ENCODE measurements at places on chromosomes 12 and 14. TPM values are rescaled to one million over a fixed set of nuclear protein-coding genes. Genes with fewer than 3 reads are reported as not detected.

The FOXG1 gene
- not detected for total RNA-seq

The IAPP gene
- total RNA-seq, result not detected

The OR4K13 gene
- total RNA-seq, result not detected

The REC8 gene
- 6.8 TPM for total RNA-seq

GRCh38 chr12:2187195-2187945 is 134.6 kb downstream of the CACNA1C start:
- no peak overlapping the region for H3K4me3 ChIP-seq
- peaks cover 10% of the 10 kb centered on the region for H3K4me1 ChIP-seq
- 0 out of 2 replicates have a peak, but pooled peaks cover 3% of the 10 kb centered on the region for H3K36me3 ChIP-seq
- no peak overlapping the region for H3K27ac ChIP-seq
- DNase-seq, result no peak

DNA sequence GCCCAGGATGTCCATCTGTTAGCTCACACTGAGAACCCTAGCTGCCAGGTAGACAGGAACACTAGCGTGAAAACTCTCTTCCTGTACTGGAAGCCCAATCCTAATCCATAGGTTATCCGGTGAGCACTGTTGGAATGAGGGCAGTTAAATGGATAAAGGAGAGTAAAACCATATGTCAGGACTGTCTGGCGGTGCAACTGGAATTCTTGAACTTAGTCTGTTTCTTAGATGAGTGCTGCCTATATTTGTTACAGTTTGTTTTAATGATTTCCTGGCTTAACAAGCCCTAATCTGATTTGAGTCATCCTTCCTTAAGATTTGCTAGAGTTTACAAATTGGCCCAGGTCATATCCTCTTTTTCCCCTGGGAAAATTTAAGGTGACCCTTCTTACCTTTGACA is 104.7 kb downstream of the ANO4 start:
- no peak for DNase-seq
- H3K4me3 ChIP-seq, result no peak overlapping the region
- no peaks in the 10 kb centered on the region for H3K4me1 ChIP-seq
- no peak overlapping the region for H3K27ac ChIP-seq
- no peaks in the 10 kb centered on the region for H3K36me3 ChIP-seq
- H3K27me3 ChIP-seq, result no peaks in the 10 kb centered on the region

DNA sequence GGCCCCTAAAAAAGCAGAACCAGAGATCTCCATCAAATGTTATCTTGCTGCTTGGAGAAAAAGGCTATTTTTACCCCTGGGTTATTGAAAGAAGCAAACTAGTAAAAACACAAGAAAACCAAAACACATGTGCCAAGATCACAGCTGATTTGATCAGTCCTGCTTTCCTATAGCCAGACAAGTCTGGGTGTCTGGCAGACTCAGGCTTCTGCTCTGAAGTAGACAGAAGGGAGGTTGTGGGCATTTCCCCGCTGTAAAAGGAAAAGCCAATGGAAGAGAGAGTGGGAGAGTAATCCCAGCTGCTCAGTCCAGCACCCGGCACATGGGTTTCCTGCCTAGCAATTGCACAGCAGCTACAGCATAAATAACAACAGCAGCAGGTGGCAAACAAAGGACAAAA is 177.9 kb downstream of the PHLDA1 start:
- H3K4me3 ChIP-seq, result no peak overlapping the region
- no peaks in the 10 kb centered on the region for H3K36me3 ChIP-seq
- DNase-seq, result no peak
- no peak overlapping the region for H3K27ac ChIP-seq
- H3K4me1 ChIP-seq, result peaks cover 22% of the 10 kb centered on the region
- no peaks in the 10 kb centered on the region for H3K27me3 ChIP-seq

DNA sequence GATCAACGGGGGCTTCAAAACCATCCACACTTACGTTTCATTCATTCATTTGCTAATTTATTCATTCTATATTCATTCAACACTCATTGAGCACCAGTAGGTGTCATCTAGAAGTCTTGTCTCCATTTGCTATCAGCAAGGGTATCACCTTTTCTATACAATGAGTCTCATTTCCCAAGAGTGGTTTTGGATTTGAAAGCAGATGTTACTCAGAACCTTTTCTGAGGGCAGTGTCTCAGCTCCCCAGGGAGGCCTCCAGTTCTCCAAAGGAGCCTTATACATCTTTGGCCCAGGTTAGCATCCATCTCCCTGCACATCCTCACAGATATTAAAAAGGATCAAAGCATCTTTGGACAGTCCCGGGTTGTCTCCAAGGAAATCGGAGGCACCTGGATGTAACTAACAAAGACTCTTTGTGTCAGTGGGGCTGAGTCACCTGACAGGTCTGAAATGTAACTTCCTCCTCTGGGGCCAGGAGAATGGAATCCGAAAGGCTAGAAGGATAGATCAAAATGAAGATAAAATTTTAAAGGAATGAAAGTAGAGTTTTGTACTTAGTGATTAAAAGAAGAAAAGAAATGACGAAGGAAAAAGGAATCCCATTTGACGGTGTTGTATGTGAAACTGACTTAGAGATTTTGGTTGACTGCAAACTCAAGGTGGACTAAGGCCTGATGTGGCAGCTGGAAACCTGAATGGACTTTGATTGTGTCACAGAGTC is 103.0 kb downstream of the VCPKMT start:
- no peak overlapping the region for H3K4me3 ChIP-seq
- no peak overlapping the region for H3K27ac ChIP-seq
- no peaks in the 10 kb centered on the region for H3K36me3 ChIP-seq

GRCh38 chr12:83506841-83507240 is 820.1 kb downstream of the TMTC2 start:
- H3K27me3 ChIP-seq, result peaks cover 14% of the 10 kb centered on the region
- H3K4me1 ChIP-seq, result no peaks in the 10 kb centered on the region
- no peak overlapping the region for H3K27ac ChIP-seq
- no peak overlapping the region for H3K4me3 ChIP-seq
- H3K36me3 ChIP-seq, result no peaks in the 10 kb centered on the region
- DNase-seq, result peak; percentile 86

DNA sequence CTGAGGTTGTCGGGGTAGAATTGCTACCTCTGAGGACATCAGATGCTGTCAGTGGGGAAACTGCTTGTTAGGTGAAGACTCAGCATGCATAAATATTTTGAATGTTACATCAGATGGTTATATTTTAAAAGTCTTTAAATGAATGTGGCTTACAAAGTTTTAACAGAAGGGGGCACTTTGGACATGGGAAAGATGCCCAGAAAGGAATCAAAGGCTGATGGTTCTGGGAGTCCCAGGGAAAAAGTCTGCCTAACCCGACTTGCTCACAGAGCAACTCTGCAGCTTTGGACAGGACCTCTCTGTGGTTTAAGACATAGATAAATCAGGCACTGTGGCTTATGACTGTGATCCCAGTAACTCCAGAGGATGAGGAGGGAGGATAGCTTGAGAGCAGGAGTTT is 474.9 kb downstream of the ATP23 start:
- H3K4me3 ChIP-seq, result no peak overlapping the region
- DNase-seq, result peak; percentile 49
- peak overlapping the region; percentile 24 for H3K27ac ChIP-seq
- H3K36me3 ChIP-seq, result no peaks in the 10 kb centered on the region

DNA sequence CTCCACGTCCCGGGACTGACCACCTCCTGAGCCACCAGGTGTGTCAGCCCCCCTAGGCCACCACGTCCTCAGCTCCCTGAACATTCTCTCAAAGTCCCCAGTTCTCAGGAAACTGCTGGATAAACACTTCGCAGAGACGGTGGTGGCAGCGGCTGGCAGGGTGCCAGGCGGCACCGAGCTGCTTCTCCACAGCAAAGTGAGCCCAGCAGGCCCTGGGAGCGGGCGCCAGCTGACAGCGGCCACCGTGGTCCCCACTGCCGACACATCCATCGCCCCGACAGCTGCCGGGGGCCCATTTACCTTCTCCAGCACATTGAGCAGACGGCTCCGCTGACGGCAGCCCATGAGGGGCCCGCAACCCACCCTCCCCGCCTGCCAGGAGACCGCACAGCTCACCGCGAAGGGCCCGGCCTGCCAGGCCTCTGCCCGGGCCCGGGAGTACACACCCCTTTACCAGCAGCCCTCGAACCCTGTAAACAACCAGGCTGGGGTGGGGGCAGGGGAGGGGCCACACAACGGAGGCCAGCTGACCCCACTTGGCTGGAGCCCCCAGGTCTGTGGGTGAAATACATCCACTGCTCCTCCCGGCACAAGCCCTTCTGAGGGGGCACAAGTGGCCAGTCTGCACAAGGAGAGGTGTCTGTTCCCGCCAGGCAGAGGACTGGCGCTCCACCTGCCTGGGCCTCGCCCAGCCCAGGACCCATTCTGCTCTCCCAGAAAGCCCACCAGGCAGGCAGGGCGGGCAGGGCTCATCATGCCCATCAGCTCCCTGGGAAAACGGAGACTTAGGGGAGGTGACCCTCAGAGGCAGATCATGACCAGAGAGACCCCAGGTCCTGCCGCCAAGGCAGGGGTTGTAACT is 10.5 kb downstream of the AKT1 start:
- no peak overlapping the region for H3K27ac ChIP-seq
- peaks cover 68% of the 10 kb centered on the region for H3K36me3 ChIP-seq
- H3K4me3 ChIP-seq, result no peak overlapping the region
- H3K4me1 ChIP-seq, result no peaks in the 10 kb centered on the region

- H3K27me3 ChIP-seq, result no peaks in the 10 kb centered on the region
- no peaks in the 10 kb centered on the region for H3K4me1 ChIP-seq
- H3K4me3 ChIP-seq, result no peak overlapping the region
Measured at GRCh38 chr12:76531056-76531455, 28.5 kb downstream of the OSBPL8 start.

DNA sequence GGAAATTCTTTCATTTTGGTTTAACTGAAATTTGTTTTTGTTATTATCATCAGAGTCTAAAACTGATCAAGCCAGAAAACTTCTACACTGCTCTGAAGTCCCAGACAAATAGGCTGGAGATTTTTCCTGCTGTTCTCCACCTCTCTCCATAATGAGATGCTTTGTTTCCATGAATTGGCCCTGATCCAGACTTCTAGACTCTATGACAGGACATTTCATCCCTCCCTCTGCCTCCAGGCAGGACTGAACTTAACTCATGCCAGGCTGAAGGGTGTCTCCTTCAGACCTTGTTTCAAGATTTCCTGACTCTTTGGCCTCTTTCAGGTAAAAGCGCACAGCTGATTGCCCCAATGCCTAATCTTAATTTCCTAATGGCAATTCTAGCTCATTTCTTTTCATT is 69.1 kb upstream of the HOXC13 start:
- no peak overlapping the region for H3K27ac ChIP-seq
- H3K36me3 ChIP-seq, result no peaks in the 10 kb centered on the region
- no peaks in the 10 kb centered on the region for H3K27me3 ChIP-seq

DNA sequence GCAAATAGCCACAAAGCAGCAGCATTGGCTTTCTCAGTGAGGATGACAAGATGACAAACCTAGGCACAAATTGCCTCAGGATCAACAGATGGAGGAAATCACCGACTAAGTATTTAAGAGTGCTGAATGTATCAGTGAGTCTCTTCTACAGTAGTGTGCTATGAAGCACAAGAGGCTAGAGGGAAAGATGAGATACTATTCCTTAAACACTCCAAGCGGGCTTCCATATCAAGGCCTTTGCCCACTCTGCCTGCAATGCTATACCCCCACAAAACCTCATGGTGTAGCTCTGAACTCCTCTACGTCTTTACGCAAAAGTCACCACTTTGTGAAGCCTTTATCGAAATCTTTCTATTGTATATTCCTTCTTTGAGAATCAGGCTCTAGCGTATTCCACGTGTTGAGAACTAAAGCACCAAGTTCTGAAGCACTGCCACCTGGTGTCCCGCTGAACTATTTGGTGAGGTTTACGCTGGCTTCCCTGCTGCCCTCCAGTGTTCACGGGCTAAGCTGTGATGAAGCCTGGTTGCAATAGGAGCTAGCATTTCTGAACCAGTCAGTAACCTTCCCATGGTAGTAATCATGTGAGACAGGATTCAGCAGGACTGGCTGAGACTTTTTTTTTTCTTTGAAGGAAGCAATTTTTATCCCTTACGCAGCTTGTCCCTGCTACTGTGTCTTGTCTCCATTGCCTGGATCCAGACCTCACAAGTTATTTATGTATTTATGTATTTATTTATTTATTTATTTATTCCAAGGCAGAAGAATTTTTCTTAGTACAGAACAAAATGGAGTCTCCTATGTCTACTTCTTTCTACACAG is 426.5 kb upstream of the OR4E1 start:
- H3K4me1 ChIP-seq, result no peaks in the 10 kb centered on the region
- H3K27me3 ChIP-seq, result no peaks in the 10 kb centered on the region
- DNase-seq, result peak; percentile 45
- H3K36me3 ChIP-seq, result no peaks in the 10 kb centered on the region
- no peak overlapping the region for H3K4me3 ChIP-seq

- DNase-seq, result no peak
- no peak overlapping the region for H3K27ac ChIP-seq
- no peak overlapping the region for H3K4me3 ChIP-seq
- H3K4me1 ChIP-seq, result peaks cover 39% of the 10 kb centered on the region
Measured at GRCh38 chr14:103104654-103105452, 10.3 kb downstream of the EXOC3L4 start.

GRCh38 chr12:131583090-131583712 is 127.7 kb upstream of the SFSWAP start:
- no peaks in the 10 kb centered on the region for H3K4me1 ChIP-seq
- H3K36me3 ChIP-seq, result no peaks in the 10 kb centered on the region
- DNase-seq, result no peak
- peaks cover 6% of the 10 kb centered on the region for H3K27me3 ChIP-seq
- no peak overlapping the region for H3K4me3 ChIP-seq

- H3K4me1 ChIP-seq, result peaks cover 41% of the 10 kb centered on the region
- no peak for DNase-seq
- no peaks in the 10 kb centered on the region for H3K27me3 ChIP-seq
- no peak overlapping the region for H3K27ac ChIP-seq
- H3K36me3 ChIP-seq, result peaks cover 12% of the 10 kb centered on the region
Measured at GRCh38 chr14:71713016-71713415, 219.2 kb upstream of the RGS6 start.

GRCh38 chr12:23008623-23009022 is 383.7 kb downstream of the ETNK1 start:
- no peaks in the 10 kb centered on the region for H3K4me1 ChIP-seq
- no peak for DNase-seq
- H3K27me3 ChIP-seq, result no peaks in the 10 kb centered on the region
- no peak overlapping the region for H3K27ac ChIP-seq
- no peaks in the 10 kb centered on the region for H3K36me3 ChIP-seq

GRCh38 chr12:29867823-29868222 is 84.1 kb upstream of the TMTC1 start:
- no peak overlapping the region for H3K27ac ChIP-seq
- no peaks in the 10 kb centered on the region for H3K4me1 ChIP-seq
- H3K4me3 ChIP-seq, result no peak overlapping the region
- no peak for DNase-seq

GRCh38 chr14:39576736-39577135 is 144.5 kb upstream of the FBXO33 start:
- no peaks in the 10 kb centered on the region for H3K36me3 ChIP-seq
- no peaks in the 10 kb centered on the region for H3K4me1 ChIP-seq
- H3K27me3 ChIP-seq, result no peaks in the 10 kb centered on the region
- H3K4me3 ChIP-seq, result no peak overlapping the region
- DNase-seq, result no peak
- no peak overlapping the region for H3K27ac ChIP-seq

GRCh38 chr14:20247646-20248246 is 8.7 kb downstream of the OR11H4 start:
- no peaks in the 10 kb centered on the region for H3K36me3 ChIP-seq
- no peak for DNase-seq
- no peak overlapping the region for H3K4me3 ChIP-seq
- H3K4me1 ChIP-seq, result no peaks in the 10 kb centered on the region
- no peaks in the 10 kb centered on the region for H3K27me3 ChIP-seq

GRCh38 chr12:78447373-78447772 is 417.2 kb upstream of the SYT1 start:
- no peaks in the 10 kb centered on the region for H3K36me3 ChIP-seq
- no peak overlapping the region for H3K4me3 ChIP-seq
- H3K27ac ChIP-seq, result no peak overlapping the region
- 0 out of 2 replicates have a peak, but pooled peaks cover 4% of the 10 kb centered on the region for H3K27me3 ChIP-seq
- no peak for DNase-seq
